Right ventricle myocardium inferior (tissue), 1 donor: ENCODE measurements at places on chromosomes 1 and 21. TPM values are rescaled to one million over a fixed set of nuclear protein-coding genes. Genes with fewer than 3 reads are reported as not detected.

Gene SLC41A1
- total RNA-seq: 458 TPM

Gene ZNF648
- total RNA-seq: not detected

Gene SLC44A3
- total RNA-seq: 6.5 TPM

Gene KCNT2
- total RNA-seq: 0.81 TPM

Gene PROK1
- not detected for total RNA-seq

Gene FNDC10
- total RNA-seq: 3.0 TPM

DNA sequence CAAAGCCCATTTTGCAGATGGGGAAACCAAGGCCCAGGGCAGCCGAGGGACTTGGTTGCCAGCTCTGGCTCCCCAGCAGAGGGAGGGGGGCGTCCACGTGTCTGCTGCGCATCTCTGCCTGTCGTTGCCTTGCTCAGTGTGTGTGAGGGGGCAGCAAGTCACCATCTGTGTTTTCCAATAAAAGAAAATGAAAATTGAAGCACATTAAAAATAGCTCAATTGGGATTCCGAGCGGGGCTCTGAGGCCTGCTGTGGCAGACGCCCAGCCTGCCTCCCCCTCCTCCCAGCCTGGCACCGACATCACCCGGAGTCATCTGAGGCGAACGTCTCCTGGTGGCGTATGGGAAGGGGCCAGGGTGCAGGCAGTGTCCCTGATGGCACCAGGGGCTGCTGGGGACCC is 51.2 kb downstream of the EPHB2 start:
- DNase-seq: no peak

GRCh38 chr1:77473690-77474089 is 191.9 kb downstream of the AK5 start:
- no peak for DNase-seq

GRCh38 chr1:115475252-115475651 is 137.2 kb upstream of the NGF start:
- DNase-seq: no peak

GRCh38 chr1:76176000-76176399 is 101.5 kb downstream of the ST6GALNAC3 start:
- DNase-seq: no peak

DNA sequence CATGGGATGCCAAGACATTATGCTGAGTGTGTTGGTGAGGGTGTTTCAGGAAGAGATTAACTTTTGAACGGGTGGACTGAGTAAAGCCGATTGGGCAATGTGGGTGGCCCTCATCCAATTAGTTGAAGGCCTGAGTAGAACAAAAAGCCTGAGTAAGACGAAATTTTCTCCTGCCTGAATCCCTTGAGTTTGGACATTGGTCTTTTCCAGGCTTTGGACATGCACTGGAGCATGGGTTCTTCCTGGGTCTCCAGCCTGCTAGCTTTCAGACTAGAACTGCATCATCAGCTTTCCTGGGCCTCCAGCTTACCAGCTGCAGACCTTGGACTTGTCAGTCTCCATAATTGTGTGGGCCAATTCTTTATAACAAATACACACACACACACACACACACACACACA is 63.6 kb downstream of the NIBAN1 start:
- DNase-seq: peak; percentile 77

GRCh38 chr1:193794239-193794638 is 607.8 kb upstream of the B3GALT2 start:
- DNase-seq: no peak

DNA sequence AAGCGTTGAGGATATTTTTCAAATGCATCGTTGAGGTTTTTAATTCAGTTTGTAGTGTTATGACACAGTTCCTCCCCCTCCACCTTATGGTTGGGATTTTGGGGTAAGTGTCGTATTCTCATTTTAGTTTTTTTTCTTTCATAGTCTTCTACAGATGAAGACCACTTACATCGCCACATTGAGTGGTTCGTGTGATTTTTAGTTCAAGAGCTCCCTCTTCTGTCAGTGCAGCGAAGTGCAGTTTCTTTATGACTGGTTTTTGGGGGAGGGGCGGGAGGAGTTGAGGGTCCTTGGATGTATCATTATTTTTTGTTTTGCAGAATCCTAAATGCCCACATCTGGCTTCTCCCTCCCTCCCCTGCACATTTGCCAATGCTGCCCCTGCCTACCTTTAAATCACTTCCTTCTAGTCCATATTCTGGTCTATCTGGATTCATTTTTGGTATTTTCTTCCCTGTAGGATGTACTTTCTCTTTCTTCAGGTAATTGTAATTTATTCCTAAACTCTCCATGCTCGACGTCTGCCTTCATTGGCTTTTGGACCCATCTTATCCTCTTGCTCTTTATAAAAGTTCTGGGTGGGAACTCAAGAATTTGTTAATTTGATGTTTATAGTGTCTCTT is 433.1 kb downstream of the CAMTA1 start:
- DNase-seq: no peak

DNA sequence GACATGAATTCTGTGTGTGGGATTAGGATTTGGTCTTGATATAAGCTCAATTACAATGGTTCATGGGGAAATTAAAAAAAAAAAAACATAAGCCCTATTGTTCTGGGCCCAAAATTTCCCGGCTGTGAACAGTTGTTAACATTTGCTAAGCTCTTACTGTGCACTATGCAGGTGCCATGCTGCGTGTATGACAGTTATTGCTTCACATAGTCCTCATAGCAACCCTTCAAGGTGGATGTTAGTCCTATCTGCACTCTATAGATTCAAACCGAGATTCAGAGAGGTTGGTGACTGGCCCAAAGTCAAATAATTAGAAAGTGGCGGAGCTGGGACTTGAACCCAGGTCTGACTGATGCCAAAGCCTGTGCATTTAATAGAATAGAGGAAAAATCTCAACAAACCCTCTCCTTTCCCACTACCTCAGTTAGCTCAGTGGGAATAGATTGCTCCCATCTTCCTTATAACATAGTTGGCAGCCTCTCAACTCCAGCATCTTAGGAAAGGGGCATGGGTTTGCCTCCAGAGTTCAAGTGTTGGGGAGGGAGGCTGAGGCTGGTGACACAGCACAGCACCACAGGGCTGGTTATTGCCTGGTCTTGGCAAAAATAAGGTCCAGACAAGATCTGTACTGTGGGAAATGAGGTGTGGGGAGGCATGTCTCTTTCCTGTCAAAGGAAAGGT is 55.0 kb upstream of the GCLM start:
- no peak for DNase-seq

DNA sequence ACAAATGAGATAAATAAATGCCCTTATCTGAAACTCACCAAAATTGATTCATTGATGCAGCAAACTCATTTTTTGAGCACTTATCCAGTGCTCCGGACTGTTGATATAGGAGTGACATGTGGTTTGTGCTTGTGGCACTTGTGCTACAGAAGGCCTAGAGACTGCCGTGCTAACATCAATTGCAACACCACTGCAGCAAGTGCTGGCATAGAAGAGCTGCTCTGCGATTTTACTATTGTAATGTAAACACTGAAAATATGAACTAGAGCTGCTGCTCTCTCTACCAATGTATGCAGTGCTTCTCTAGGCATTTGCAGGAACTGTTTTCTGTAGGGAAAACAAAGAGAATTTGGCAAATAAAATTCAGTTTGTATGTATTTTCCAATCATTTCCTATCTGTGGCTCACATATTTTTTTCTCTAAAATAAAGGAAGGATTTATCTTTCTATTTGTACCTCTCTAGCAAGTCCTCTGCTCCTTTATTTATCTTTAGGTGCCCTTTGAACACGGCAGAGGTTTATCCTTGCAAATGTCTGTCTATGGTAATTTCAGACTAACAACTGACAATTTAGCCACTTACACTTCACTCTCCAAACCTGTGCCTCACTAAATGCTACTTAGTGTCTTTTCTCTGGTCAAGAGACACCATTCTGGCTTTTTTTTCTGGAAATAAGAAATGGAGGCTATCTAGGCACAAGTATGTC is 409.5 kb upstream of the ADGRL2 start:
- DNase-seq: no peak
